ENCODE measurements at places on chromosomes 13 and 19.

GRCh38 chr19:18262144-18262543, 12.1 kb downstream of the IQCN start:
- no peak for DNase-seq

DNA sequence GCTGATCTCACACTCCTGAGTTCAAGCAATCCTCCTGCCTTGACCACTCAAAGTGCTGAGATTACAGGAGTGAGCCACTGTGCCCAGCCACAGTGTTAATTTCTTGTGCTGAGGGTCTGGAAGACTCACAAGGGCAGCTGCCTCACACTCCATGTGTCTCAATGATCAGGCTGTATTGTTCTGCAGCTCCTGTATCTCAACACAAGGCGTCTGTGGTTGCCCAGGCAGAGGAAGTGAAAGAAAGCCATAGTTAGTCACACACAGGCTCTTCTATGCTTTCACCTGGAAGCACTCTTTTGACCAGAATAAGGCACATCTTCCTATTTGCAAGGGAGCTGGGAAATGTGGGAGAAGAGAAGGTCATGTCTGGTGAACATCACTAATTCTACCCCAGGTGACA, 107.3 kb upstream of the ZNF507 start:
- DNase-seq = no peak

DNA sequence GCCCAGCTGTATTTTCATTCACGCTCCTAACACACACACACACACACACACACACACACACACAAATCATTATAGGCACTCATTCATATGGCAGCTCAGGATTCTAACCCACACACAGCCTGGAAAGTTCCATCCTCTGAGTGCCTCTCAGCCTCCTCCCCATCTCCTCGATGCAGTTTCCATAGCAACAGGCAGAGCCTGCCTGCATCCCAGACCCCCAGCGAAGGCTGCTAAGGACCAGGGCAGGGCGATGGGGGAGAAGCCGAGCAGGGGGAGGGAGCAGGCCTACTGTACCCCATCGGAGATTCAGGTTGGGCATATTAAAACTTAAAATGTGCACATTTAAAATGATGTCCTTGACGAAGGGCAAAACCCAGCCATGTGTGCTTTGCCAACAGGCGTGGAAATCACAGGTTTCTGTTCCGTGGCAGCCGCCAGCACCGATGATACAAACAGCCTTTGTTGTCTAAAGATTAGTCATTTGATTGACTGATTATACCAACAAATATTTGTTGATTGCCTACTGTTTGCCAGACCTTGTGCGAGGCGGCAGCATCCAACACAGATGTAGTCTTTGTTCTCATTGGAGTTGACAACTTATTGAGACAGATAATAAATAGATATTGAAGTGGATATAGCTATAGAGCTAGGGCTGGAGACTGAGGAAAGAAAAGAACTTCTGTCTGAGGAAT, 43.8 kb upstream of the USP29 start:
- DNase-seq = no peak

GRCh38 chr19:2983351-2984214, 6.2 kb downstream of the TLE6 start:
- peak; percentile 68 for DNase-seq

- DNase-seq = no peak
Observed at GRCh38 chr19:42005504-42005903, 11.5 kb upstream of the ATP1A3 start.

- no peak for DNase-seq
Observed at GRCh38 chr19:48118131-48118517, 7.5 kb upstream of the PLA2G4C start.

GRCh38 chr13:51191743-51192142, 30.5 kb upstream of the FAM124A start:
- no peak for DNase-seq

DNA sequence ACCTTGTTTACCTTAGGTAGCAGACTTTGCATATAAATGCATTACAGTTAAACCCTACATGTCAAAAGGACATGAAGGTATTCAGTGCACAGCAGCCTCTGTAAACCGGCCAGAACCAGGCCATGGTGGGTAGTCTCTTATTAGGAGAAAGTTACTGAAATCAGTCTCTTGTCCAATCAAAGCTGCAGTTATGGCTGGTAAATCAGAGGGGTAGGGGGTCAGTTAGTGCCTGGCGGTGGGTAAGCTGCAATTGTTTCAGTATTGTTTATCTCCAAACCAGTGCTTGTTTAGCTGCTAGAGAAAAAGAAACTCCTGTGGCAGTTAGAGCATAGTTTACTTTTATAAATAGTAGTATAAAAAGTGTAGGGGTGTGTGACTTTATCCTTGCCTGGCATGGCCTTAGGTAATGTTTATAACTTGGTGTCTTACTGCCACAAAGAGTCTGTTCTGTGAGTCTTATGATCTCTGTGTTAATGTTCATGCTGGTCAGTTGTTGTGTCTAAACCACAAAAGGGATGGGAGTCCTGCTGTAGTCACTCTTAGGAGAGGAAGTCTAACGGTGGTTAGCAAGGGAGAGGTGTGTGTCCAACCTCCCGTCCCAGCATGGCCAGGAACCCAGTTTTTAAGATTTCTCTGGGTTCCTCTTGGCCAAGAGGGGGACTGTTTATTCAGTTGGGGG, 28.0 kb downstream of the CHST8 start:
- DNase-seq = no peak

DNA sequence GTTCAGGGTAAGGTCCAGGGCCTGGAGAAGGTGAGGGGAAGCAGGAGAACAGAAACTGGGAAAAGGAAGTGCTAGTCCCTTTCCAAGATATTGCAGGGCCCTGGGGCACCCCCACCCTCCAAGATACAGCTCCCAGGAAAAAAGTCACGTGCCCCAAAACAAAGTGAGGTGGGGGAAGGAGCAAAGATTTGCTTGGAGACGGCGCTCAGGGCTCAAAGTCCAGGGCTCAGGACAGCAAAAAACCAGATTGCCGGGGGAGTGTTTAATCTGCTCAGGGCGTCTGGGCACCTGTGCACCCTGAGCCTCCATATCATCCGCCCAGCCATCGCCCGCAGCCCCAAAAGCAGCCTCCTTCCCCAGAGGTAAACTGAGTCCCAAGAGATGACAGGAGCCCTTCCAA, 6.3 kb downstream of the SMIM24 start:
- no peak for DNase-seq

DNA sequence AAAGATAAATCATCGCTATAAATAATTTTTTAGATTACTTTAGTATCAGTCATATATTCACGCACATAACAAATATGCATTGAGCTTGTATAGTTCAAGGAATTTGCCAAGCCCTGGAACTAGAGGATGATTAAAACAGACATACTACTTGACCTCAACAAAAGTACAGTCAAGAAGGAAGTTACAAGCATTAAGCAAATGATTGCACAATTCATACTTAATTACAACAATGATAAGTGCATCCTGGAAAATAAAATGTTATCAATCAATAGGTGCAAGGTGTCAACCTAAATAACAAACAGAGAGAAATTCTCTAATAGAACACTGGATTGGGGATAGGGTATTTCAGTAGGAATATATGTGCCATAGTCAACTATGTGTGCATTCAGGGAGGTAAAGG, 491.2 kb downstream of the GPC5 start:
- DNase-seq = no peak

- no peak for DNase-seq
Observed at GRCh38 chr13:50094615-50095293, 79.5 kb downstream of the KCNRG start.

DNA sequence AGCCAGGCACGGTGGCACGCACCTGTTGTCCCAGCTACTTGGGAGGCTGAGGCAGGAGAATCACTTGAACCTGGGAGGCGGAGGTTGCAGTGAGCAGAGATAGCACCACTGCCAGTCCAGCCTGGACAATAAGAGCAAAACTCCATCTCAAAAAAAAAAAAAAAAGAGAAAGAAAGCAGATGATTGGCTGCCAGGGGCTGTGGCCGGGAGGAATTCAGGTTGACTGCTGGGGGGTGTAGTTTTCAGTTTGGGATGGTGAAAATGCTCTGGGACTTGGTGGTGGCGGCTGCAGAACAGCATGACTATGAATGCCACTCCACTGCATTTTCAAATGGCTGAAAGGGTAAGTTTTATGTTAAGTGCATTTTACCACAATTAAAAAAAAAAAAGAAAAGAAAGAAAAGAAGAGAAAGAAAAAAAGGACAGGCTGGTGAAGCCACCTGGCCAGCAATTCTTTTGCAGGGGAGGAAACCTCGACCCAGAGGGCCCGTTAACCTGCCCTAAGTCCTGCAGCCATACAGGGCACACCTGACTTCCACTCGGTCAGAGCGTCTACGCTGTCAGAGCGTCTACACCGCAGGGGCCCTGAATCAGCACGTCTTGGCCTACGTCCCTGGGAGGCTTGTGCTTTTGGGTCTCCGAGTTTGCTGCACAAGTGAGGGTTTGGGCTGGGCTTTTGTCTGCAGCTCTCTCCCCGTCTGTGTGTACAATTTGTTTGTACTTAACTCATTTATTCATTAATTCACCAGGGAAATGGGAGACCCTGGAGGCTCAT, 3.6 kb downstream of the ISOC2 start:
- no peak for DNase-seq

- no peak for DNase-seq
Observed at GRCh38 chr13:85223883-85224656, 575.1 kb downstream of the SLITRK6 start.

DNA sequence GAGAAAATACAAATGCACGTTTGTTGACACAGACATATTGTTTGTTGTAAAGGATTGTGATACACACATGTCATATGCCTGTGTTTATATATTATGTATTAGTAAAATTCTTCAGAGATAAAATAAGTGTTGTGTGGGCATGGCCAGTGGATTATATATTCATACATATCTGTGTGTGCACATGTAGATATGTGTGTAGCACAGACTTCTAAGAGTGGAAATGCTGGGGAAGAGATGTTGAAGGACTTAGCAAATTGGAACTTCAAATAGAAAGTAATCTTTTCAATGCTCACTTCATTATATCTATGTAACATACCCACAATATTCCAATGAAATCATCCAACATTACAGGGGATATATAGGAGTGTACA, 413.2 kb downstream of the LMO7 start:
- DNase-seq = no peak

GRCh38 chr13:21979161-21979806, 308.4 kb downstream of the FGF9 start:
- no peak for DNase-seq

DNA sequence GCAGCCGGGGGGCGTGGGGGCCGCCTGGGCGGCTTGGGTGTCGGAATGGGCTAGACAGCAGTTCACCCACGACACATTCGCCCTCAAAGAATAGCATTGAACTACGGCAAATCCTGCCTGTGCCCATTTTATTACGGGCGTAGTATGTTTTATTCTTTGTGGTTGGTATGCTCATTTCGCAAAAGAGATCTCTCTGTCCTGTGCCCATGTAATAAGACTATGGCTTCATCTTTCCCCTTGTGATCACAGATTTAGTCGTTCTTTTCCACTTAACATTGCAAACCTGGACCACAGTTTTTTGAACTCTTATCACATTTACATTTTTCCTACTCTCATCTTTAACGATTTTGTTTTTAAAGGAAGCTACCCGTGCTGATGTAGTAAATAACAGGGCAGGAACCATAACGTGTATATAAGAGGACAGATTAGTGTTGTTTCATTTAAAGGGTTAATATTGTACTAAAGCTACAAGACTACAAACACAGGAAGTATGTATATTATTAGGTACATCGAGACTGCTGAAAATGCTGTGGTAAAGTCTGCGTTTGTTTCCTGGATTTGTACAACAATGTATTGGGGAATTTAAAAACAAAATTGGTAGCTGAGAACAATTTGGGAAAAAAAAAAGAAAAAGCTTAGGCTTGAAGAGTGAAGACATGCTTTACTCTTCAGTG, 3.2 kb upstream of the MYCBP2 start:
- DNase-seq = peak; percentile 17

GRCh38 chr13:24511019-24511815, 1.4 kb downstream of the PARP4 start:
- peak; percentile 93 for DNase-seq

- DNase-seq = no peak
Observed at GRCh38 chr13:106433066-106433465, 102.4 kb downstream of the EFNB2 start.

DNA sequence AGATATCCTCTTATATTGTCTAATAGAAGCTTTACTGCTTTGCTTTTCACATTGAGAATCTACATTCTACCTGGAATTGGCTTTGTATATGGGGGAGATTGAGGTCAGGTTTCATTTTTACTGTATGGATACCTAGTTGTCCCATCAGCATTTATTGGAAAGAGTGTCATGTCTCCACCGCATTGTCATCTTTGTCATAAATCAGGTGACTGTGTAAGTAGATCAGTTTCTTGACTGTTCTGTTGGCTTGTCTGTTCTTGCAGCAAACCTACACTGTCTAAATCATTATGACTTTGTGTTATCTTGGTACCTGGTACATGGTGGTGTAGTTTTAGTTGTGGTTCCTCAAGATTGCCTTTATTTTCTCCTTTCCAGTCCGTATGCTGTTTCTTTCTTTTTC, 5.8 kb downstream of the URI1 start:
- DNase-seq = no peak

- DNase-seq = no peak
Observed at GRCh38 chr13:40094056-40094455, 438.6 kb downstream of the COG6 start.

DNA sequence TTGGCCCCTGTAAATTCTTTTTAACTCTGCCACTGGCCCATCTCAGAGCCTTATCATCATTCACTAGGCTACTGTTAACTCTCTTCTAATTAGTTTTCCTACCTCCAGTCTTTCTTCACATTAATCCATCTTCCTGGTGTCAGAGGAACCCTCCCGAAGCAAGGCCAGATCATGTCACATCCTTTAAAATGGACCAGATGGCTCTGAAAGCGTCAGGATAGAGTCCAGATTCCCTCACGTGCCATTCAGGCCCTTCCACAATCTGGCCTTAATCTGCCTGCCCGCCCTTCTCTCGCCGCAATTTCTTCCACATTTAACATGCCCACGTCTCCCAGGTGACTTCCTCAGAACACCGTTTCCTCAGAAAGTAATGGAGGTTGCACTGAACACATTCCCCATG, 86.5 kb downstream of the RFC3 start:
- DNase-seq = no peak

GRCh38 chr13:49746111-49746510, 46.4 kb downstream of the KPNA3 start:
- DNase-seq = no peak
